ENCODE measurements at places on chromosomes 12 and 14. TPM values are rescaled to one million over a fixed set of nuclear protein-coding genes. Genes with fewer than 3 reads are reported as not detected.

Gene KRT82
- total RNA-seq: not detected

Gene KRT79
- 0.34 TPM for total RNA-seq

Gene ETFBKMT
- total RNA-seq: 0.74 TPM

Gene HOXC9
- 11.2 TPM for total RNA-seq

Gene BCAT1
- total RNA-seq: 89.3 TPM

Gene AMDHD1
- 0.45 TPM for total RNA-seq

Gene PSMD9
- 122 TPM for total RNA-seq

Gene ZNF268
- total RNA-seq: 18.6 TPM

Gene NELL2
- 4.5 TPM for total RNA-seq

All from A375 (cell line).